Hypothalamus (tissue), 51 donors: ENCODE measurements at places on chromosomes 6 and 20.
A peak's percentile ranks its signal among the peaks of the same experiment; 100 is the strongest.

DNA sequence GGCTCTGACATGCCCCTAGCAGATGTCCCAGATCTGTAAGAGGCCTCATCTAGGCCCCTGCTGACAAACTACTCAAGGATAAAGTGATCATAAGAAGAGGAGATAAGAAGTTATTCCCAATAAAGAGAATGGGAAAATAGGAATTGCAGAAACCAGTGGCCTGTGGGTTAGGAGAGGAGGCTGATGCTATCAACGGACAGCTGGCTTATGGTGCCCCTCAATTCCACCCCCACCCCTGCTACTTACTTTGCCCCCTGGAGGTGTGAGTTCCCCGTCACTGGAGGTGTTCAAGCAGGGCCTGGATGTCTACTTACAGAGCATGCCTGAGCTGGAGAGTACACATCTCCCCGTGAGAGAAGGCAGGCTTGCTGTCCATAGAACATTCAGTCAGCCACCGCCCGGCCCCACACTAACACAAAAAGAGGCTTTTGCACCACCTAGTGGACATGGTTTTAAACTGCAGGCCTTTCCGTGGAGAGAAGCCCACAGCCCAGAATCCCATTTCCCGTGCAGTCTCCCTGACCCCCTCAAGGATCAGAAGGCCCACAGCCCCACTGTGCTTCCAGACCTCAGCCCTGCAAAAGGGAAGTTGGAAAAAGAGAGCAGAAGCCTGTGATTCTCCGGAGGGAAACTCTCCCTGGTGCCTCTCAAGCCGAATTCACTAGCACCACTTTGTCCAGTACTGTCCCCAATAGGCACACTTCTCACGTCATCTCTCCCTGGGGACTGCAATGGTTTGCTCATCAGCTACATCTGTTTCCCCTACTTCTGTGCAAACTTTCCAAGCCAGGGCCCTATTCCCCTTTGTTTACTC, 23.8 kb upstream of the BNIP5 start:
- peak; percentile 60 for DNase-seq

DNA sequence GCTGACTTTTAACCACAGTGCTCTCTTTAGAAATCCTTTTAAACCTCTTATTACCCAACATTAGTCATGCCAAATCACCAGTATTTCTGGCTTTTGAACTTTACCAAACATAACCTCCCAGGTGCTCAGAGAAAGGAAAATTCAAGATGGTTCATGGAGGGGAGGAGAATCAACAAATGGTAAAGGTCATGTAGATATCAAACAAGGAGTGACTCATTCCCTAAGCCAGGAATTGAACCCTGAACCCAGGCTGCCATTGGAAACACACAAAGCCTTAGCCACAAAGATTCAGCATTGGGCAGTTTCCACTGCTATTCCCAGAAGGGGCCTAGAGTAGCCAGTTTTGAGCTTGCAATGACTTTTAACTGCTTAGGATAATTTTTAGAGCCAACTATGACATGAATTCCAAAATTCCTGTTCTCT, 21.6 kb upstream of the ENTPD6 start:
- DNase-seq: no peak

DNA sequence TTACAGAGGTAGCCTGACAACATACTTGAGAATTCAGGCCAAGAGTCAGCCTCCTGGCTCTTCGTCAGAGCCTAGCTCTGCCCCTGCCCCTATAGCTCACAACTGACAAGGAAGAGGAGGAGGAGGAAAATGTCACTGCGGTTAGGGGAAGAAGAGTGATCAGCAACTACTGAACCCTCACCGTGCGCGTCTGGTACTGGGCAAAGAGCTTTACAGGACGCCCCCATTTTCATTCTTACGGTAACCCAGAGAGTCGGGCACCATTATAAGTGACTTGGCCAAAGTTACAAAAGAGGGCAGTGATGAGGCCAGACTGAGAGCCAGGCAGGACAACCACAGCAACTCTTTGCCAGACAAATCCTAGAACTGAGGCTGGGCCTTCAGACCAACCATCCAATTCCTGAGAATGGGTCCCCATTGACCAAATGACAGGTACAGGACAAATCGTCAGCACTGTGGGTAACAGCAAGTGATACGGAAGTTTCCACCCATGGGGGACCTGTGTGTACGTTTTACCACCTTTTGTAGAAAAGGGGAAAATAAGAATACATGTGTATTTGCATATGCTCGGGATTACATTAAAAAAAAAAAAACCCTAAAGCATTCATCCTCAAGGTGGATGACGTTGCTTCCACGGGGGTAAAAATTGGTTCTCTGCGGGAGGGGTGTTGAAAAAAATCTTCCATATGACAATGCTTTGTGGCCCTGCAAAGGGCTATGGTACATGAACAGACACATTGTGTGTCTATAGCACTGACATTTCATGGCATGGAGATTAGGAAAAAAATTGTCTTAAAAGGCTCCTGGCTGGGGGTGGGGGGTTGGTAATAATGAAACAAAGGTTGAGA, 118.0 kb downstream of the NFATC2 start:
- DNase-seq: no peak

- no peak for DNase-seq
Observed at GRCh38 chr20:47662483-47663353, 122.6 kb downstream of the SULF2 start.

DNA sequence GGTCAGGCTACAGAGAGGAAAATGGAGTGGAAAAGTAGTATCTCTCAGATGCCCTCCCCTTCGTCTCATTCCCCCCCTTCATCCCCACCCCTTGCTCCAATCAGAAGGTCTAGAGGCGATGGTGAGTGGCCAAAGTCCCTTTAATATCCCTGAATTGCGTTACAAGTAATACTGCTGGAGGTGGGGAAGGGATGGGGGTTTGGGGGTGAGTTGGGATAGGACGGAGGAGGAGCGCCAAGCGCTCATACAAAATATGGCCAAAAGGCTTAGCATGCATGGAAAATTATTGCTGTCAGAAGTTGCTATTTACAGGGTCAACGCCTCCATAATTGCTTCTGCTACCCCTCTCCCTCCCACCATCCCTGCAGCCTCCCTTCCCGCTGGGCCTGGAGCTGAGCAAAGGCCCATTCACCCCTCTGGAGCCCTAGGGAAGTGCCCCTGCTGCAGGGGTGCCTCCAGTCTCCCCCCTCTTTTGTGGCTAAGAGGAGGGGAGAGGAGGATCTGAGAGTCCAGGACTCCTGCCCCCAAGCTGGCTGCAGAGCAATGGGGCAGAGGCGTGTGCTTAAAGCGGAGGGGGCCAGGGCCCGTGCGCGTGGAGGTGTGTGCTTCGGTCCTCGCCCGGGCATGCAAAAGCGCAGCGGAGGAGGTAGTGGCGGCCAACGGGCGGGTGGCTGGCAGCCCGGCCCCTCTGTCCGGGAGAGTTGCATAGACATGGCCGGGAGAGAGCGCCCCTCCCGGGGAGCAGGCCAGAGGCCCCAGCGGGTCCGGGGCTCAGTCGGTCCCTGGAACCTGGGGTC, 8.7 kb upstream of the SRXN1 start:
- no peak for DNase-seq

GRCh38 chr20:63471002-63471716, 1.3 kb downstream of the KCNQ2 start:
- peak; percentile 28 for DNase-seq

GRCh38 chr6:102075539-102075938, 682.0 kb downstream of the GRIK2 start:
- no peak for DNase-seq

- no peak for DNase-seq
Observed at GRCh38 chr20:36642136-36642535, 3.9 kb downstream of the SLA2 start.

DNA sequence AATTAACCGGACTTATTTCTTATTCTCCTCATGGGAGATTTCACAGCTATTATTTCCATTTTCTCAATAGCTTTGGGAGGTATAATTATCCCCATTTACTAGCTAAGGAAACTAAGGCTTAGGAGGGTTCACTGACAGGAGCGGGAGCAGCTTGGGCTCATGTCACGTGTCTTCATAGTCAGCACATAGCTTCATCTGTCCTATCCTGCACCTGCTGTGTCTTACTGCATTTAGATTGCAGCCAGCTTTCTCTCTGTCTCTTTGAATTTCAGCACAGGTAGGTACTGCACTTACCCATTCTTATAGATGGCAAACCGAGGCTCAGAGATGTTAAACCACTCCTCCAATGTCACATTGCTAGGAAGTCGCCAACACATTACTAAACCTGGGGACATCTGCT, 839.9 kb downstream of the MAFB start:
- no peak for DNase-seq

DNA sequence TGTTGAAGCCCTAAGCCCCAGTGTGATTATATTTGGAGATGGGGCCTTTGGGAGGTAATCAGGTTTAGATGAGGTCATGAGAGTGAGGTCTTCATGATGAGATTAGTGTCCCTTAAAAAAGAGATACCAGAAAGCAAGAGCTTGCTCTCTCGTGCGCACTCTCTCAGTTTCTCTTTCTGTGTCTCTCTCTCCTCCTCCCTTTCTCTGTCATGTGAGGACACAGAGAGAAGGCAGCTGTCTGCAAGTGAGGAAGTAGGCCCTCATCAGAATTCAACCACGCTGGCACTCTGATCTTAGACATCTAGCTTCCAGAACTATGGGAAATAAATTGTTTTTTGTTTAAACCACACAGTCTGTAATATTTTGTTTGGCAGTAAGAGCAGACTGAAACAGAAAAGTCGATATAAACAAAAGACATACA, 180.5 kb downstream of the IBTK start:
- no peak for DNase-seq

- no peak for DNase-seq
Observed at GRCh38 chr20:63291811-63292210, 1.2 kb upstream of the COL20A1 start.

DNA sequence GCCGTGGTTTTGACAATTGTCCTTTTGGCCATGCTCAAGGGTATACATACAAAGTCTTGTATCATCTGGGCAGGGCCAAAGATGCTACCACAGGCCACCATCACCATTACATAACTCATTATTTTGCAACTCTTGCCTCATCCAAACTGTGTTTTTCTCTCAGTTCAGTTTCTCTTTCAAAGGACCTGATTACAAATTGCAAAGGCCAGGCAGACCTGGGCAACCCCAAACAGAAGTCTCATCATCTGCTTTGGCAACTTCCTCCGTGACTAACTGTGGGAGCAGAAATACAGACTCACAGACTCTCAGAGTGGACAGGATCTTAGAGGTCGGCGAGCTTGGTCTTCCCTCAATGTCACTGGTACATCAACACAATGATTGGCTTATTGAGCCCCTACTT, 117.8 kb upstream of the NEDD9 start:
- no peak for DNase-seq

- DNase-seq: no peak
Observed at GRCh38 chr6:80094017-80094416, 12.5 kb upstream of the BCKDHB start.

DNA sequence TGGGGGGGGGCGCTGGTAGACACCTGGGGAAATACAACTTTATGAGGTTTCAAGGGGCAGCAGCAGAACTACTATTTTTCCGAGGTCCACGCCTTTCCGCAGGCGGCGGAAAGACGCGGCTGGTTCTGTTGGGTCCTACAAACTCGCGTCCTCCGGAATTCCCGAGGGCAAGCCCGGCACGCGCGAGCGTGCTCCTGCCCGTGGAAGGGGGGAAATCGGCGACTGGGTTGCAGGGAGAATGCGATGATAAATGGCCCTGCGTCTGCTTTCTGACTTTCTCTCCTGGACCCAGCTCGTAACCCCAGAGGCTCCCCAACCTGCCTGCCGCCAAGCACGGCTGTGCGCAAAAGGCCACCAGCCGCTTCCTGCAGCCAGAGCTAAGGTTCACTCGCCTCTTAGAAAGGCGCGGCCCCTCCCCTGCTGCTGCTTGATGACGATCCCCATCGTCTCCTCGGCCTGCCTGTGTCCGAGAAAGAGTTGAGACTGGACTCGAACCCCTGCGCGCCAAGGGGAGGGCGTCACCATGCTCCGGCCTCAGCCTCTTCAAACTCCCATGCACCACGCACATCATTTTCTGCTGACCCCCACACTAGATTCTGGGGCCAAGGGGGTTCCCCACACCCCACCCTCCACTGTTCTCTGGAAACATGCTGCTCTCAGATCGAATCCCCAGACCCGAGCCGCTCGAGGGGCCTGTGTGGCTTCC, 6.7 kb downstream of the FOXA2 start:
- DNase-seq: no peak

- DNase-seq: no peak
Observed at GRCh38 chr6:79157961-79158644, 76.4 kb downstream of the HMGN3 start.

GRCh38 chr6:157595768-157596167, 214.8 kb downstream of the ZDHHC14 start:
- DNase-seq: no peak

- no peak for DNase-seq
Observed at GRCh38 chr6:37906121-37906520, 86.6 kb downstream of the ZFAND3 start.

DNA sequence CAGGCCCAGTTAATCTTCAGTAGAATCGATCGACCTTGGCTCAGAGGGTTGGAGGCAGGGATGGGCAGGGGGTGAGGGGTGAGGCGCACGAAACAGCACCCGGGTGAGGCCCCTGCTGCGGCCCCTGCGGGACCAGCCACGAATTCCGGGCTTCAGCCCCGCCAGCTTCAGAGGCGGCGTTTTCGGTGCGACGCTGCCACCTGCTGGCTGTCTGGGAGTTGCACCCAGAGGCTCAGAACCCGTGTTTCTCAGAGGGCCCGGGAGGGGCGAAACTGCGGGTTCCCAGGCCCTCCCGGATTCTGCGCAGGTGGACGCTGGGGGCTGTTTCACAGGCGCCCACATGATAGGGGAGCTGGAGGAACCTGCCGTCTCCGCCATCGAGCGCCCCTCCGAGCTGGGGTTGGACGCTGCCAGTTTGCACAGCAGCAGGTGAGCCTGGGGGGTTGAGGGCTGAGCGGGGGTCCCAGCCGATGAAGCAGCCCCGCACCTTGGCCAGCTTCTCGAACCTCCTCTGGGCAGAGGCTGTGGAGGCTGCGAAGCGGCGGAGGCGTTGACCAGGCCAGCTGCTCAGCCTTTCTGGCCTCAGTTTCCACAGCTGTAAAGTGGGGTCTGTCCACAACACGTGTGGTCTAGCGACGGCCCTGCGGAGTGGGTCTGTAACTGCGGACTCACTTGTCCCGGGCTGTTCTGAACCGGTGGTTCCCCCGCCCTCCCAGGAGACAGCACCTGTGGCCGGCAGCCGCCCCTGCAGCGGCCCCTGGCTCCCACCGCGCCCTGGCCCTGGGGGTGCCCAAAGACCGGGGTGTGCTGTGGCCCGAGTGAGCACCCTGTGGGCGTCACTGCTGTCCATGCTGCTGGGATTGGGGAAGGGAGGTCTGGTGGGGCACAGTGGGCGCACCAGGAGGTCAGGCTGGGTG, 2.5 kb upstream of the BHLHE23 start:
- peak; percentile 14 for DNase-seq

DNA sequence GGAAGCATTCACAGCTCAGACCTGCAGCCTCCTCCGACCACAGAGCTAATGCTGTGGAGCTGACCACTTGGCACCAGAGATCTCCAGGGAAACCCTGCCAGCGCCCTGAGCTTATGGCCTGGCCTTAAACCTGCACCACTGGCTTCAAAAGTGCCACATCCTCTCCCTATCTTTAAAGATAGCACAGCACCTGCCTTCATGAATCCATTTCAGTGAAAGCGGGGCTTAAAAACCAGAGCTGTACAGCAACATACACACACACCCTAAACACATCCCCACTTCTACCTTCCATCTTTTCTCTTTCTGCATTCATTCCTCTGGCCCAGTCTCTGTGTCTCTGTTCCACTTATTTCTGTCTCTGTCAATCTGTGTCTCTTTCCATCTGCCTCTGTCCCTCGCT, 59.8 kb upstream of the CCDC167 start:
- no peak for DNase-seq
